ENCODE measurements at places on chromosomes 13 and 19.

- no peak for DNase-seq
Observed at GRCh38 chr13:50238922-50239321, 223.7 kb downstream of the KCNRG start.

DNA sequence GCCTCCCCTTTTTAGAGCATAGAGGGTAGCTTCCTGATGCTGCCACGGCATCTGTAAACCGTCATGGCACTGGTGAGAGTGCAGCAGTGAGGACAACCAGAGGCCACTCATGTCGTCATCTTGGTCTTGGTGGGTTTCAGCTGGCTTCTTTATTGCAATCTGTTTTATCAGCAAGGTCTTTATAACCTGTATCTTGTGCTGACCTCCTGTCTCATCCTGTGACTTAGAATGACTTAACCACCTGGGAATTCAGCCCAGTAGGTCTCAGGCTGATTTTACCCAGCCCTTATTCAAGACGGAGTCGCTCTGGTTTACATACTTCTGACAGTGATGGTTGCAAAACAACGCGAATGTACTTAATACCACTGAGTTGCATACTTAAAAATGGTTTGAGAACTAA, 14.4 kb upstream of the FBN3 start:
- no peak for DNase-seq

- no peak for DNase-seq
Observed at GRCh38 chr13:75136151-75136550, 345.8 kb downstream of the TBC1D4 start.

GRCh38 chr13:30033681-30034457, 183.5 kb upstream of the UBL3 start:
- DNase-seq: no peak

DNA sequence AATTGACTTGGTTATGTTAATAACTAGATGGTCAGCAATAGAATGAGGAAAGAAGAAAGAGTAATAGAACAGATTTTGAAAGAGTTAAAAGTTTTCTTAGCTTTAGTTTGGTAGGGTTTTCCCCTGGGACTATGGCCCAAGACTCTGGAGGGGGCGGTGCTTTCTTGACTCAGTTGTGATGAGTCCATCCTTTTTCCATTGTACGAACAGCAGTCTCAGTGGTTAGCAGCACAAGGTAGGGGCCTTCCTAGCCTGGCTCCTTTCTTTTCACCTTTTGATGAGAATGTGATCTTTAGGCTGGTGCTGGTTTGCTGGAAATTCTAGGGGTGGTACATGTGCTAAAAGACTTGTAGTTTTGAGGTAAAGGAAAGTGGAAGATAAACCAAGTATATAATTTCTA, 38.8 kb downstream of the ZNF506 start:
- peak; percentile 11 for DNase-seq

- DNase-seq: no peak
Observed at GRCh38 chr19:43782689-43783231, 2.0 kb upstream of the KCNN4 start.

DNA sequence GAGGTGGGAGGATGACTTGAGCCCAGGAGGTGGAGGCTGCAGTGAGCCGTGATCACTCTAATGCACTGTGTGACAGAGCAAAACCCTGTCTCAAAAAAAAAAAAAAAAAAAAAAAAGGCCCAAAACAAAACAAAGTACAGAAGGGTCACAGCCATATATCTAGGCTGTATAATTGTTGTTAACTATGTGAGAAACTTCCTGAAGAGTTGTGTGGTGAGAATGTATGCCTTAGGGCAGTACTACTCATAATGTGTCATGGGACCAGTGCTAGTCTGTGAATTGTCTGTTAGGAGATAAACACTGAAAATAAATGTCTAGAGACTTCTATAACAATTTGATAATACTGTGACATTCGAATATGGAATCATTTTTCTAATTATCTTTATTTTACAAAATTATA, 43.1 kb downstream of the PAN3 start:
- DNase-seq: no peak

- DNase-seq: no peak
Observed at GRCh38 chr19:49701271-49701786, 10.4 kb downstream of the CPT1C start.

GRCh38 chr13:44868397-44868796, 120.9 kb downstream of the NUFIP1 start:
- no peak for DNase-seq

DNA sequence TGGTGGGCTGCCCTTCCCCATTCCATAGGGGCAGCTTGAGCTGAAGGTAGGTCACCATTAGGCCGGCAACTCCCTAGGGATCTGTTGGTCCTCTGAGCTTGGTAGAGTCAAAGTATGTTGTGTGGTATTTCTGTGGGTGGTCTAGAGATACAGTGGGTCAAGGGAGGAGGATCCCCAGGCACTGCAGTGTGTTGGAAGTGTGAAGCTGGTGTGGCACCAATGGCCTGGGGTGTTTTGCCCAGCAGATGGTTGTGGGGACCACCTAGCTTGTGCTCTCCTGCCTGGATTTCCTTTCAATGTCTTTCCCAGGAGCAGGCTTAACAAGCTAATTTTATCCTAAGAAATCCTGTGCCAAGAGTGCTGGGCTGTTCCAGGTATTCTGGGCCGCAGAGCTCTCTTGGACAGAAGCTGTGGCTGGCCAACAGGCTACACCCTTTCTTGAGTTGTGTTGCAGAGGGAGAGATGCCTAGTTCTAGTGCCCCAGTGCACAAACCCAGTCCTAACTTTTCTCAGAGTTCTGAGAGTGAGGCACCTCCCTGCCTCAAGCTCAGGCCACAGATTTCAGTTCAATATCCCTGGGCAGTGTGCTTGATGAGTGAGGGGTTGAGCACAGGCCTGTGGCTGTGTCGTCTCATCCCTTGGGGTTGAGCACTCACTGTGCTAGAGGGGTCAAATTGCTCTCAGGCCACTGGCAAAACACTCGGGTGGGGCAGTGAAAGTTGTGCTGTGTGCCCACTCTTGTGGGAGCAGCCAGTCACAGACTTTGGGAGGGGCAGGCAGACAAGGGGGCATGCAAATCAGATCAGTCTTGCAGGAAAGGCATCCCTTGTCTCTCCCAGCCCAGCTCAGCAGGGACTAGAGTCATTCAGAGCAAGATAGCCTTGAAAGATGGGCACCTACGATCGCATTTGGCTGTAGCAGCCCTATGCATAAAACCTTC, 1806.1 kb upstream of the MIR17HG start:
- no peak for DNase-seq

- DNase-seq: peak; percentile 57
Observed at GRCh38 chr19:49106648-49107135, 7.5 kb upstream of the LIN7B start.

DNA sequence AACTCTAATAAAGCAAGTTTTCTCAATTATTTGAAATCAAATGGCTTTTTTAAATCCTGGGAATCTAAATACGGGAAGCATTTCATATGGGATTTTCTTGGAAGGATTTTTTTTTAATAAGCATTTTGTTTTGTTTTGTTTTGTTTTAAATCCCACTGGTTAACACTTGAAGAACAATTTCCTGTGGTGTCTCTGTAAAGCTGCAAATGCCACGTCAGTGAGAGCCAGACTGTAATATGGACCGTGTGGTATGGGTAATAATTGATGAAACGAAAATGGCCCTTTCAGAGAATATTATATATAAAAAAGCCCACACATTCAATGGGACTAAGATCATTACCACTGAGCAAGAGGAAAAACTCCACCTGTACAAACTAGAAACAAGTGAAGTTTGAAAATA, 33.9 kb upstream of the MIR17HG start:
- DNase-seq: no peak

- no peak for DNase-seq
Observed at GRCh38 chr13:24184265-24184841, 23.8 kb downstream of the SPATA13 start.

- DNase-seq: no peak
Observed at GRCh38 chr19:6241680-6242377, 37.9 kb downstream of the MLLT1 start.

DNA sequence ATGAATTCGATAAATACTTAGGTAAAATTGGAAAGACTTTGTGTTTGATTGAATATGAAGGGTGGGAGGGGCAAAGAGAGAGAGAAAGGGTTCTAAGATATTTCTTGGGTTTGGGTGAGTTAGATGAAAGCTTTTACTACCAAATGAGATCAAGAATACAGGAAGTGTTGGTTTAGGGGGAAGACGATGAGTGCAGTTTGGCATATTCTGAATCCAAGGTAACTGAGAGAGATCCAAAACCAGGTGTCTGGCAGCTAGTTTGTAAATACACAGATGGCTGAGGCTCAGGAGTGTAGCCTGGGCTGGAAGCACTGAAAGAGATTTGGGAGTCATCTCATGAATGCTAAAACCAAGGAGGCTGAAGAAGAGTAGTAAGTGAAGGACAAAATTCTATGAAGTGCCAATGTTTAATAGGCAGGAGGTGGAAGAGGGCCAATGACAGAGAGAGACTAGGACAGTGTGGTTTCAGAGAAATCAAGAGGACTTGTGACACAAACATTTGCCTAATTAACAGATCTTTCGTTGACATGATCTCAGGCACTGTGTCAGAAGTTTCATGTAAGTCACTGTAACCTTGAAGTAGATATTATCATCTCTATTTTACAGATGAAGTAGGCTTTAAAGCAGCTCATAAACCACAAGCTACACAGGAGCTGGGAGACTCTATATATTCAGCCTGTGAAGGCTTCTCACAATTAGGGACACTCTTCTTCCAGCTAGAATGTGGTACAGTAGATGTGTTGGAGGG, 70.2 kb upstream of the ZDHHC20 start:
- DNase-seq: no peak

GRCh38 chr19:16886305-16886880, 2.4 kb upstream of the F2RL3 start:
- no peak for DNase-seq

- DNase-seq: no peak
Observed at GRCh38 chr13:68506888-68507551, 1276.9 kb upstream of the PCDH9 start.

- no peak for DNase-seq
Observed at GRCh38 chr19:50873056-50873455, at the start of gene KLK2. TSS of gene KLK2 (plus strand) at chr19:50873439. CDS start at chr19:50873474, 35 bp downstream.

- DNase-seq: no peak
Observed at GRCh38 chr13:42377640-42378382, 105.9 kb downstream of the AKAP11 start.

DNA sequence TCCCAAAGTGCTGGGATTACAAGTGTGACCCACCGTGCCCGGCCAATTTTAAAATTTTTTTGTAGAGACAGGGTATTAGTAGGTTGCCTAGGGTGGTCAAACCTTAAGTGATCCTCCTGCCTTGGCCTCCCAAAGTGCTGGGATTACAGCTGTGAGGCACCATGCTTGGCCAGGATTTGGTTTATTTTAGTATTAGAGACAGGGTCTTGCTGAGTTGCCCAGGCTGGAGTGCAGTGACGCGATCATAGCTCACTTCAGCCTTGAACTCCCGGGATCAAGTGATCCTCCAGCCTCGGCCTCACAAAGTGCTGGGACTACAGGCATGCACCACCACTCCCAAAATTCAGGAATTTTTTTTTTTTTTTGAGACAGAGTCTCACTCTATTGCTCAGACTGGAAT, 5.4 kb upstream of the ZNF414 start:
- no peak for DNase-seq

GRCh38 chr19:11405846-11406643, 13.1 kb downstream of the RGL3 start:
- peak; percentile 43 for DNase-seq

GRCh38 chr13:96104516-96104915, 14.6 kb downstream of the HS6ST3 start:
- no peak for DNase-seq

GRCh38 chr19:46049597-46049996, 8.8 kb upstream of the IGFL4 start:
- DNase-seq: no peak

DNA sequence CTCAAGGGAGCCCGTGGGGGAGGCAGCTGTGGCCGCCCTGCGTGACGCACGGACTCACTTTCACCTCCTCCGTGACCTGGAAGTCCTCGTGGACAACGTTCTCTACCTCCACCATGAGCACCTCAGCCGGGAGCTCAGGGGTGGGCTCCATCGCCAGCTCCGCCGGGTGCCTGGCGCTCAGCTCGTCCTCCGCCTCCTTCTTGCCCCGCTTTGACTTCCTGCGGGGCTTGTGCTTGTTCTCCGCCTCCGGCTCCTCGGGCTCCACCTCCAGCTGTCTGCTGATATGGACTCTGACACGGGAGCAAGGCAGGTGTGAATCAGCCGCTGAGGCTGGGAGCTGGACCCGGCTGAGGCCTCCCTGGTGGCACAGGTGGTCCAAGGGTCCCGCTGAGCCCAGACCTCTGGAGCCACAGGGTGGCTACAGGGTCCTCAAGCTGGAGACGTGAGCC, 8.2 kb downstream of the LONP1 start:
- DNase-seq: no peak

- DNase-seq: no peak
Observed at GRCh38 chr13:24724714-24725113, 39.3 kb upstream of the RNF17 start.

DNA sequence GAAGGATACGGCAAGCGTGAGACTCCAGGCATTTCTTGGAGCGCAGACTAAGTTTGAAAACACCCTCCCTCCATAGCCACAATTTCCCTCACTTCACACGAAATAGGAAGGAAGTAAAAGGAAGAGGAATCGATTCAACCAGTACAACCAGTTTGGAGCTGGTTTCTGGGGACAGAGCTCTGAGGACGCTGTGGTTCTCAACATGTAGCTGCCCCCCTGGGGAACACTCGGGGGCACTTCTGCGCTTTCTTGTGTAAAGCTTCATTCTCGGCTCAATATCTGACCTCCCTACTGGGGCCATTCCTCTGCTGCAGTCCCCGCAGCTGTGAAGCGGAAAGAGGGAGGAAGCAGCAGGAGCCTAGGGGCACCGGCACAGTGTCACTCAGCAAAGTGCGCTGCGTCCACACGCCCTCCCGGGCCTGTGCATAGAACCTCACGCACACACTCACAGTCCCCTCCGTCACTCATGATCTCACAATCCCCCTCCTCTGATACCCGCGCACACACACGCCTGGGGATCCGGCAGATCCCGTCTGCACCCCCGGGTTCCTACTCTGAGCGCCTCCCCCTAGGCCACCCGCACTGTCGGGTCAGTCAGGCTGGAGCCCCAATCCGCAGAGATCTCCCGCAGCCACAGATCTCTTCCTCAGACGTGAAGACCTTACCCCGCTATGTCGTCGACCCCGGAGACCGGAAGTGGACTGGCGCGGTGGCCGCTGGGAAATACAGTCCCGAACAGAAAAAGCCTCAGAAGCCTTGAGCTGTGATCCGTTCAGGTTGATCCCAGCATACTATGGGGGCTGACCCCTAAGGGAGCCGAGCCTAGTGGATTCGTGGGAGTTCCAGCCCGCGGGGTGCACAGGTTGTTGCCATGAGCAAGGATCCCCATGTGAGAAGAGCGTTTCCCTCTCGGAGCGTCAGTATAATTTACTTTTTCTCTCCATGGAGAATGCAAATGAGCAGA, at the start of gene ZNF780A:
ZNF780A (minus strand) TSS at position 703 of the 964 bp plus-strand sequence. CDS start 6,190 bp downstream, outside the sequence.
- peak; percentile 46 for DNase-seq

DNA sequence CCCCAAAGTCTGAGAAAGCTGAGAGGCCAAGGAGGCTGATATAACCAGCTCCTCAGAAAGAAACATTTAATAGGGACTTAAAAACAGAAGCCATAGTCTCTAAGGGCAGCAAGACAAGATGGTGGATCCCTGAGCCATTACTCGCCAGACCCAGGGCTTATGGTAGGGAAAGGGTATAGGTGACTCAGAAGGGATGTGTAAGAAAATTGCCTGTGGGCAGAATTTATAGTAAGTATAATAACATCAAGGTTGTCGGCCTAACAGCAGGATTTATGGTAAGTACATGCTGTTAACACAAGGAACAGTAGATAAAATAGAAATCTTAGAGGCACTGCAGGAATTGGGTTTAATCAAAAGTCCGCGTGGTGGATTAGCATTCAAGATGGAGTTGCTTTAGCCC, 14.7 kb downstream of the KBTBD6 start:
- no peak for DNase-seq
